ENCODE measurements at places on chromosomes 11 and 22. TPM values are rescaled to one million over a fixed set of nuclear protein-coding genes. Genes with fewer than 3 reads are reported as not detected.

DNA sequence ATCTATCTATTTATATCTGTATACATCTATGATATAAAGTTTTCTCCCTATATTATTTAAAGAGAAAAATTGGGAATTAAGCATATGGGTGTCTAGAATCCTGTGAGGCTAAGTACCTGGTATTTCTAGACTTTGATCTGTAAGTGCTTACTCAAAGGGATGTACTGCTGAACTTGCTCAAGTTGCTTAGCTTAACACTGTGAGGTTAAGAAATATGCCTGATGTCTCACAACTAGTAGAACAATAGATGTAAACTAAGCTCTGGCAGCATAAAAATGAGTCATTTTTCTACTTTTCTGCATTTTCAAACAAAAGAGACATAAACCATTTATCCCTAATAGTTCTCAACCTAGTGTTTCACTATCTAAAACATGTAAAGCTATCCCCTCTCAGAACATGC is 744.4 kb upstream of the ANO3 start:
- no peaks in the 10 kb centered on the region for H3K27me3 ChIP-seq
- H3K27ac ChIP-seq, result no peak overlapping the region
- no peak for DNase-seq
- no peaks in the 10 kb centered on the region for H3K36me3 ChIP-seq
- H3K4me3 ChIP-seq, result no peak overlapping the region

The MS4A3 gene
- total RNA-seq, result not detected

DNA sequence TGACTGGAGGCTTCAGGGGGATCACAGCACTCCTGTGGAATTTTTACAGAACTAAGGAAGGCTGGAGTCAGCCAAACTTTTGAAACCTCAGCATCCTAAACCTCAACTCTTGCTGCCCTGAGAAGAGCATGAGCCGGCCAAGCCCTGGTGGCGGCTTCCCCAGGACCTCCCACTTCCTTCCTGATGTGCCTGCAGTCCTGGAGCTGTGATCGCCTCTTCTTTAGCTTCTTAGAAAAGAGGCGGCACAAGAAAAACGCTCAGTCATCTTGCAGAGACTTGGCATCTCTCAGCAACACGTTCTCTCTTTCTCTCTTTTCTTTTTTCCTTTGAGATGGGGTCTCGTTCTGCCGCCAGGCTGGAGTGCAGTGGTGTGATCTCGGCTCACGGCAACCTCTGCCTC is 40.4 kb upstream of the AMPD3 start:
- H3K27me3 ChIP-seq, result no peaks in the 10 kb centered on the region
- H3K4me3 ChIP-seq, result no peak overlapping the region
- no peak for DNase-seq
- H3K27ac ChIP-seq, result no peak overlapping the region
- no peaks in the 10 kb centered on the region for H3K36me3 ChIP-seq

DNA sequence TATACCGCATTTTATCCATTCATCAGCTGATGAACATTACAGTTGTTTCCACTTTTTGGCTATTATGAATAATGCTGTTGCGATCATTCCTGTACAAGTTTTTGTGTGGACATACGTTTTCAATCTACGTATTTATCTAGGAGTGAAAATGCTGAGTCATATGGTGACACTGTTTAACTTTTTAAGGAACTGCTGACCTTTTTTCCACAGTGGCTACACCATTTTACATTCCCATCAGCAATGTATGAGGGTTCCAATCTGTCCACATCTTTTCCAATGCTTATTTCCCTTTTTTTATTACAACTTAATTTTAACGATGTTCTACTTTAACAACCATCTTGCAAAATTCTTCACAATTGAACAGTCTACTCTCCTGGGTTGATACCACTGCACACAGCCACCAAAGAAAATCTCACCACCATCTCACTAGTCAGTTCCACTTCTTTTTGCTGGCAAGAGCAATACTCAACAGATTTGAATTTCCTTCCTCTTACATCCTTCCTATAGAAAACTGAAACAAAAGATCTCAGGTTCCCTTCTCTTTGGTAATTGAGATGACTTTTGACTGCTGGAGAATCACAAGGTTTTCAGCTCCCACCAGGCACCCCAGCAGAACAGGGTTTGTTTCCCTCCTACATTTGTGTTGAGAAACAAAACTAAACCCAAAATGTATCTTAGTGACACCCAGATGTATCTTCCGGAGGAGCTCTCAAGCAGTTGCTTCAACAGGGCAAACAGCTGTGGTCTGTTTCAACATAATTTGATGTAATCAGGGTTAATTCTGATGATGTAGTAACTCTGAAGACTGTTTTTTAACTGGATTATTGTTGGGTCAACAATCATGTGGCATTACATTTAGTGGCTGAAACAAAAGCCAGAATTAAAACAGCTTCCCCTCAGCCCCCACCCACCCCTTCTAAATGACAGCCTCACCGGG is 7.0 kb upstream of the GAB2 start:
- no peak for DNase-seq
- no peaks in the 10 kb centered on the region for H3K4me1 ChIP-seq
- H3K36me3 ChIP-seq, result no peaks in the 10 kb centered on the region
- H3K27me3 ChIP-seq, result no peaks in the 10 kb centered on the region
- H3K4me3 ChIP-seq, result no peak overlapping the region

The OOSP4B gene
- total RNA-seq, result not detected

The GLYATL1 gene
- total RNA-seq, result 33.7 TPM

DNA sequence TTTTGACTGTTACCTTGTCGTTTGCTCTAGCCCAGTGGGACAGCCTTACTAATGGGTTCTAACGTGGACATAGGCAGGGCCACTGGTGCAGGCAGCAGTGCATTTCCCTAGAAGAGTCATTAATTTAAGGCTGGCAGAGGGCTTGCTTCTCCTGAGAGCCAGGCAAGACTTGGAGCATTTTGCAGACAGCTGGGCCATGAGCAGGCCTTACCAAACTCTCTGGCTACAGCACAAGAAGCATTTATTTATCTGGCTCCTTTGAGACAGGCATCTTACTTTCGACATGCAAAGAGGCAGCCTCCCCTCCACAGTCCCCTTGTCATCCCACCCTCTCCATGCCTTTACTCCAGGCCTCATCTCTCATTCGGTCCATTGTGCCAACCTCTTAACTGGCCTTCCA is 139.9 kb downstream of the CSNK2A3 start:
- H3K27ac ChIP-seq, result no peak overlapping the region
- DNase-seq, result no peak
- H3K4me1 ChIP-seq, result no peaks in the 10 kb centered on the region
- H3K4me3 ChIP-seq, result no peak overlapping the region
- H3K36me3 ChIP-seq, result no peaks in the 10 kb centered on the region

- H3K4me3 ChIP-seq, result no peak overlapping the region
- no peaks in the 10 kb centered on the region for H3K4me1 ChIP-seq
- H3K27me3 ChIP-seq, result no peaks in the 10 kb centered on the region
Measured at GRCh38 chr11:11347592-11347991, 5.5 kb downstream of the CSNK2A3 start.

DNA sequence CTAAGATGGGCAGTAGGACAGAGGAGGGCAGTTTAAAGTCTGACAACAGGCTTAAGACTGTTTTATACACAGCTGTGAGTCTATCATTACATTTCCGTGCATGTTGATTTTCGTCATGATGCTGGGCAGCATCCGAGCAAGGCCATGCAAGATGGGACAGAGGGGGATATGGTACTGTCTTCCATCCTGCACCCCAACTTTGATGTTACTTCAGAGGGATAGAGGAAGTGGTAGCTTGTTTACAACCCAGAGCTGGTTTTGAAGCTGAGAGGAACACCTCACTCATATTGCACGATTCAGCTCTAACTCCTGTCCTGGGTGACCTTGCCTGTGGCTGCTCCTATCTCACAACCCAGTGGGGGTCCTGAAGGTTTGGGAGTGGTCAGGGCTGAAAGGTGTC is 3.0 kb upstream of the SORL1 start:
- no peak for DNase-seq
- no peak overlapping the region for H3K27ac ChIP-seq
- H3K27me3 ChIP-seq, result no peaks in the 10 kb centered on the region
- H3K36me3 ChIP-seq, result no peaks in the 10 kb centered on the region
- no peaks in the 10 kb centered on the region for H3K4me1 ChIP-seq

All from prostate gland (tissue), 2 donors.